Activated T-cell treated with anti-CD3 and anti-CD28 coated beads, Interleukin-2, amount 50 U/mL, for 72 hours (primary cell): ENCODE measurements at places on chromosomes 5 and 9.

GRCh38 chr5:57779383-57780223 is 297.0 kb upstream of the ACTBL2 start:
- DNase-seq: peak; percentile 11

DNA sequence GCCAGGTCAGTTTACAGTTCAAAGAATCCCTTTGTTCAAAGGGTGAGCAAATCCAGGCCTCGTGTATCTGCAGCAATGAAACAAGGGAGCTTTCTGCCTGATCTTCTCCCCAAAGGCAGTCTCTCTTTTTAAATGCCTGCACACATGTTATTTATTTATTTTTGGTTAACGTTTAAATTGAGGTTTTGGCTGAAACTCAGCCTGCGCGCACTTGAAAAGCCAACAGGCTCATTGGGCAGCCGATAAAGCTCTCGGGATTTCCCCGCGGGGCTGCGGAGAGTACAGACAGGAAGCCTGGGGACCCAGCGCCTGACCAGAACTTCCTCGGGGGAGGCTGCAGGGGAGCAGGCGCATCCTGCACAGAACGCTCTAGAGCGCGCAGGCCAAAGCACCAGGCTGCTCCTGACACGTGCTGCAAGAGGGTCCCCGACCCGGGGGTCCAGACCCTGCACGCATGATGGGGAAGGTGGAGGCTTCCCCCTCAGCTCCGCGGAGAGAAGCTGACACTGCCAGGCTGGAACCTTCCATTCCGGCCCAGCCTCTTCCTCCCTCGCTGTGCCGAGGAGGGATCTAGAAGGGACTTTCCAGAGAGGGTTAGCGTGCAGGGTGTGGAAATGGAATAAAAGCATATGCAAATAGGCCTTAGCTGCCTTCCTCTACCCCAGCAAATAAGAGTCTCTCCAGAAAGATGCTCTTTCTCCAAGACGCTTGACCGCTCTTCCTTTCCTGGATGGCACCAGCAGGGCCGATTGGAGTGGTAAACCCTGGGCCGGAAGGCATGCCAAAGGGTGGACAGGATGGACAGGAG is 46.1 kb downstream of the PTTG1 start:
- DNase-seq: peak; percentile 89

- DNase-seq: no peak
Observed at GRCh38 chr9:31372799-31373587, 1011.5 kb upstream of the ACO1 start.

DNA sequence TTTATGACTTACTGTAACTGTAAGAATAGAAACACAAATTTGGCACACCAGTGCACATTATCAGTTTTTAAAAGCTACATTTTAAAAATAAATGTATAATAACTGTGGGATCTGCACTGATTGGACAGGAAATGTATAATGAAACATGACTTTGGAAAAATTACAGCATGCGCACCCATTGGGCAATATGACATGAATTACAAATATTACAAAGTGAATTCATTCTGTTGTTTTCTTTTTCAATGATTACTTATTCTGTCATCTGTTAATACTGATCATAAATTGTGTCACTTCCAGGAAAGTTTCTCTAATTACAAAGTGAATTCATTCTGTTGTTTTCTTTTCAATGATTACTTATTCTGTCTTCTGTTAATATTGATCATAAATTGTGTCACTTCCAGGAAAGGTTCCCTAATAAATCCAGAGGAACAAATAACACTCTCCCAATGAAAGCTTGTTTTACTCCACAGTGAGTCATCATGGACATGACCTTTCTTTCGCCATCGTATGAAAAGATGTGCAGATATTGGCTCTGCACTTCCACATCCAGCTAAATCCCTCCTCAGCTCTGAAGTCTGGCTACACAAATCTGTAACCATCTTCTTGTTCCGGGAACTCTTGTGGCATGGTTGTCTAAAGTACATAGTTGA is 297.0 kb upstream of the HAPLN1 start:
- no peak for DNase-seq

GRCh38 chr5:16467363-16468219 is 2.0 kb upstream of the ZNF622 start:
- peak; percentile 39 for DNase-seq

DNA sequence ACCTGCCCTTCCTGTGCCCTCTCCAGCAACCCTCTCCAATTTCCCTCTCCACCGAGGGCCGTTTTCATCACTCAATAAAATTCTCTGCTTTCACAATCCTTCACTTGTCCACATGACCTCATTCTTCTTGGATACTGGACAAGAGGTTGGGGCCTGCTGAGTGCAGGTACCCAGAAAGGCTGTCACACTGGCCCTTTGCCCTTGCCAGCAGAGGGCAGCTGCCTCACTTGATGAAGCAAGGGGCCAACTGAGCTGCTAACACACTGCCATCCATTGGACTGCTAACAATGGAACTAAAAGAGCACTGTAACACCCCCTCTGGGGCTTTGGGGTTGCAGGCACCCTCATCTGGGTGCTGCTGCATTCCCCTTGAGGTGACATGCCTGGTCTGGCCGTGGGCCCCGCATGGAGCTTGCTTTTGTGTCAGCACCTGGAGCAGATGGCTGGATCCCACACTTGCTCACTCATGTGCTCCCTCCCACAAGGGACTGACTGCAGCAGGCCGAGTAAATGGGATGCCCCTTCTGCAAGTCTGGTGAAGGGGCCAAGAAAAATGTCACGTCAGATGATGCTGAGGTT is 308.1 kb upstream of the ADCY2 start:
- no peak for DNase-seq

DNA sequence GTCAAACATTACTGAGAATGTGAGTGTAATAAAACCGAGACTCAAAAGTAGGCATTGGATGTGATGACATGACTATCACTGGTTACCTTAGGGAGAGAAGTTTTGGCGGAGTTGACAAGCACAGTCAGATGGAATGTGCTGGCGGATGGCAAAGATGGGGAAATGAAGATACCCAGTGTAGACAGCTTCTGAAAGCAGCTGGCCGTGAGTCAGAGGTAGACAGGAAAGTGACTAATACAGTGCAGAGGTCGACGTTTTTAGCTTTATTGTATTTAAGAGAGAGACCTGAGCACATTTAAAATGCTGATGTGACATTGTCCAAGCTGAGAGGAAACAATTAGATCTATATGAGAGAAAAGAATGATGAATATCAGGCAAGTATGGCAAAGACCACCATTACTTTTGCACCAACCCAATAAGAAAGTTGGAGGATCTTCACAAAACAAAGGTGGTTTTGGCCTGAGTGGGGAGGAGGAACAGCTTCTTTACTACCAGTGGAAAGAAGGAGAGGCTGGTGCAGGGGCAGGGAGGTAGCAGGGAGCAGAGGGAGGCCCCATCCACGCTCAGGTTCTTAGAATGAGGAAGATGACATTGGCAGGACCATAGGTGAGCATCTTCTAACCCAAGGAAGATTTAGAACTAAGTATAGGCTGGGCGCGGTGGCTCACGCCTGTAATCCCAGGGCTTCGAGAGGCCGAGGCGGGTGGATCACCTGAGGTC is 36.7 kb upstream of the KCNIP1 start:
- DNase-seq: peak; percentile 61

DNA sequence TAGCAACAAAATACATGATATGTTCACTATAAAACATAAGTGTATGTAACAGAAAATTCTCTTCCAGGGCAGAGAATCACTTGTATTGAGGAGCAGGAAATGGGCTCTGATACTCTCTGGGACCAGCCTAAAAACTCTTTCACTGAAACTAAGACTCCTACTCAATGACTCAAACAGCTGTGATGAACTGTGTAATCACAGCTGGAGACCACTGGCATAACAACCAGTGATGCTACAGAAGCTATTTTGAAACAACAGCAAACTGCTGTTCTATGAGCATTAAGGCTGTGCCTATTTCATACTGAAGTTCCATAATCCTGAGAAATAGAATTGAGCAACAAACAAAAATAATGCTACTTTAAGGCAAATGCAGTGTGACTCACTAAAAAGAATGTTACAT is 594.0 kb downstream of the HINT1 start:
- no peak for DNase-seq

GRCh38 chr5:78545406-78545805 is 103.2 kb downstream of the LHFPL2 start:
- no peak for DNase-seq

GRCh38 chr9:130212543-130213297 is 40.5 kb downstream of the NCS1 start:
- no peak for DNase-seq

DNA sequence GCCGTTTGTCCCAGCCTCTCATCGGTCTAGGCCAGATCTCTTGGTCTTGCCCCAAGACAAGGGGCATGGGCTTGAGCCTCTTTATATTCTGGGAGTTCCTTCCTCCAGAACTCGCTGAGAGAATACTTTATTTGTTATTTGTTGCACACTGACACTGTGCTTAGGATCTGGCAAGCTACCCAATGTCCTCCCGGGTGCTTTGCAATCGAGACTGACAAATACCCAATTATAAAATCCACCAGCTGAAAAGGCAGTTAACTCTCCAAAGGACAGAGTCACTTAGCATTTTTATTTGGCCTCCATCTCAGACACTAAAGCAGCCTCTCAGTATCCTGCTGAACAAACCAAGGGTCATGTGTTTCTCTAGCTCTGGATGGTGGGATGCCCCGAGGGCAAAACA is 500.2 kb upstream of the DAP start:
- DNase-seq: no peak
